ENCODE measurements at places on chromosomes 4 and X. TPM values are rescaled to one million over a fixed set of nuclear protein-coding genes. Genes with fewer than 3 reads are reported as not detected.

AFM gene
- total RNA-seq: not detected

GAB1 gene
- 1.2 TPM for total RNA-seq

RAB39B gene
- 1.6 TPM for total RNA-seq

STPG2 gene
- not detected for total RNA-seq

ATP2B3 gene
- total RNA-seq: not detected

SATL1 gene
- total RNA-seq: not detected

NLGN4X gene
- not detected for total RNA-seq

Data from MG63 (cell line).